ENCODE measurements at places on chromosomes 5 and 9.

DNA sequence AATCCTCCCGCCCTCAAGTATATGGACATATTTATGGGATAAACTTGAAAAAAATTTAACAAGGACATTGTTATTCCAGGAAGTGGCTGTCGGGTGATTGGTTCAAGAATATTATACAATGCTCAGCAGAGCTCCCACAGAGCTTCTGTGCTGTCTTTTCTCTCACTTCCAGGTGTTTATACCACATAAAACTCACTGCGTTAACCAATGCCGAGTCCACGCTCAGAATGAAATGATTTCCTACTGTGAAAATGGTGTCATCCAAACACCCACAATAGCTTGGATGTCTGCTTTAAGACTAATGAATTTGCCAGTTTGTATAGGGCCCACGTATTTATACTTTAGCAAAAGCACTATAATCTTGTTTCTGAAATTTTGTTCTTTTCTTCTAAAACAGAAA lies 368.2 kb downstream of the NDUFS4 start:
- no peak for DNase-seq

DNA sequence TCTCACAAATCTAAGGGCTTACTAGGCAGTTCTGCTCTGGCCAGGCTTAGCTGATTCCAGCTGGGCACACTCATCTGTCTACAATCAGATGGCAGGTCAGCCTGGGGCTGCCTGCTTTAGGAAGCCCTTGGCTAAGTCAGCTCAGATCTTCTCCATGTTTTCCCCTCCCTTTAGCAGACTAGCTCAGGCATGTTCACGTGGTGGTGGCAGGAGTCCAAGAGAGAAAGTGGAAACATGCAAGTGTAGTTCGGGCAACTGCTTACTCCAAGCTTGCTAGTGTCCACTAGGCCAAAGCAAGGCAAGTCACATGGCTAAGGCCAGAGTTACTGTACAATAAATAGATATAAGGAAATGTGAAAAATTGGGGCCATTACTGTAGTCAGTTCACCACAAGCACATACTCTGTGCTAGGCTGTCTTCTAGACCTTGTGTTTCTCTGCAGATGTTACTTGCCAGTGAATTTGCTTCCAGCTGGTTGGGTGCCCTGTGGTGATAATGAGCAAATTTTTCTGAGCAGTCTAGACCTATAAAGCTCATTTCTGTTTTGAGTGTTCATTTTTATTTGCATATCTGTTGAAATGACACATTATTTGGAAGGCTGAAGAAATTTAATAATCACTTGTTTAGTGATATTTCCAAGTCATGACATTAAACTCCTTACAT lies 38.3 kb downstream of the RECK start:
- peak; percentile 36 for DNase-seq

- DNase-seq, result no peak
These were observed 161.4 kb upstream of the GNA14 start for GRCh38 chr9:77809552-77809951.

DNA sequence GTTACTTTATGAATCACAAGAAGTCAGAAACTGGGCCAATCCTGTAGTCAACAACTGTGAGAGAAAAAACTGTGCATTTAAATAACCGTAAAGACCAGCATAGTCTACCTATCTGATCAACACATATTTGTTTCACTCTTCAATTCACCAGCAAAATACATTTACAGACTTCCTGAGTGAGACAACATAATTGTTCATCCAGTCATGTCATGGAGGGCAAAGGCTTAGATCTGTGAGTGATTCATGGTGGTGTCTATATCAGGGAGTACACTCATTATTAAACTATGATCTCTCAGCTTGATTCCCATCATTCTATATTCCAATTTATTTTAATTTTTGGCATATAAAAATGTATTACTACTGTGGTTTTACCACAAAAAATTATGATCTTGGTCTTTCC lies 694.6 kb downstream of the DNAH5 start:
- DNase-seq, result no peak

- no peak for DNase-seq
These were observed 14.2 kb upstream of the CAST start for GRCh38 chr5:96648023-96648422.

DNA sequence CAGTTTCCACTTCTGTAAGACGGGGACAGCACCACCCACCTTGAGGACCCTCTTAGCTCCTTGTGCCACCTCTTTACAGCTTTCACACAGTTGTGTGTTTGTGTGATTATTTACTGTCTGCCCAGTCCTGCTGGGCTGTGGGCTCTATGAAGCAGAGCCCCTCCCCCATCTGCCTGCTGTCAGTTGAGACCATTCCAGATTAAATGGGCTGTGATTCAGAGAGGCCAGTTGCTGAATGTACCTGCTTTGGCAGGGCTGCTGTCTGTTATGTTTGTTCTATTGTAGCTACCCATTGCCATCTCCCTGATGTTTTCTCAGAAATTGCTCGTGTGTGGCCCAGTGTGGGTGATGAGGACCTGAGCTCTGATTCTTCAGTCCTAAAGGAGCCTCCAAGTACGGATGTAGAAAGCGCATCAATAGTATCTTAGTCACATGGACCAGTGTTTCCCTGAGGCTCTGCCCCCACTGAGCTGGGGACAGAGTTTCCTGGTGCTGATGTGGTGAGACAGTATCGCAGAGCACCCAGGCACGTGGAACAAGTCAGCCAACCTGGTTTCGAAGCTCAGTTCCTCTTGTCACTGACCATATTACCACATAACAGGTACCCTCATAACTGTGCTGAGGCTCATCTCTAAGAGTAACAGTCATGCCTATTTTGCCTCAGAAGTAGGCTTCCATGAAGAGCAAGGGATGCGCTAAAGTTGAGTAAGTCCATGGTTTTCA lies 3.7 kb downstream of the ANGPTL2 start:
- no peak for DNase-seq

DNA sequence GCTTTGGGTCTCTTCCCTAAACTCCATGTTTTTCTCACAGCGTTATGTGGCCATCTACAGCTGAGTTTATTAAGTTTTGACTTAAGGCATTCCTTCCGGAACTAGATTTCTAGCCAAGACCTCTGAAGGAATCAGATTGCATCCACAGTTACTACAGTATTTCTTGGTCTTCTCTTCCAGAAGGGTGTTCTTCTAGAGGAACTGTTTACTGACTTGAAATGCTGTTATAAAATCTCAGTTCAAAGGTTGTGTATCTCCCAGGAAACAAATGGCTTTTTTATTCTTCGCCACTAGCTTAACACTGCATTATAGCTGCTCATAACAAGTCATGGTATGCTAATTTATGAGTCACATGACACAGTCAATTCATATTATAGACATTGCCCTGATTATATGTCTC lies 55.3 kb upstream of the RAD23B start:
- no peak for DNase-seq
